HepG2 (cell line): ENCODE measurements at places on chromosomes 2 and 18. TPM values are rescaled to one million over a fixed set of nuclear protein-coding genes. Genes with fewer than 3 reads are reported as not detected.

DNA sequence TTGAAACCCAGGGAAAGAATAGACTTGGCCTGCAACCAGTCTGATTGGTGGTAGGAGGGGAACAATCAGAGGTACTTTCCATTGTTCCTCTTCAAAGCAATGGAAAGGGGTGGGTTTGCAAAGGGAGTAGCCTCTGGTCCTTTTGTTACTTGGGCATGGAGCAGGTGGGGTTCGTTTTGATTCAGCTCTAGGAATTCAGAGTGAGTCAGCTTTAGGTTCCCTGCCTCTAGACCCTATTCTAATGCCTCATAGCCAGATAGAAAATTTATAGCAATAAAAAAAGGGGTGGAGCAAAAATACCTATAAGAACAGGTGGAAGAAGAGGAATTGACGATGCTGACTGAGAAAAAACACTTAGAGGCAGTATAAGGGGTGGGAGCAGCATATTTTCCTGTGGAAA is 636.4 kb downstream of the PLCL1 start:
- DNase-seq, result no peak

- DNase-seq, result peak; percentile 53
Observed at GRCh38 chr2:214593727-214594126, 182.9 kb downstream of the VWC2L start.

- no peak for DNase-seq
Observed at GRCh38 chr18:9994701-9995235, 81.0 kb downstream of the VAPA start.

- no peak for DNase-seq
Observed at GRCh38 chr2:195319112-195319460, 337.9 kb upstream of the SLC39A10 start.

REG3G gene
- polyA plus RNA-seq, result not detected in 2 replicates

DNA sequence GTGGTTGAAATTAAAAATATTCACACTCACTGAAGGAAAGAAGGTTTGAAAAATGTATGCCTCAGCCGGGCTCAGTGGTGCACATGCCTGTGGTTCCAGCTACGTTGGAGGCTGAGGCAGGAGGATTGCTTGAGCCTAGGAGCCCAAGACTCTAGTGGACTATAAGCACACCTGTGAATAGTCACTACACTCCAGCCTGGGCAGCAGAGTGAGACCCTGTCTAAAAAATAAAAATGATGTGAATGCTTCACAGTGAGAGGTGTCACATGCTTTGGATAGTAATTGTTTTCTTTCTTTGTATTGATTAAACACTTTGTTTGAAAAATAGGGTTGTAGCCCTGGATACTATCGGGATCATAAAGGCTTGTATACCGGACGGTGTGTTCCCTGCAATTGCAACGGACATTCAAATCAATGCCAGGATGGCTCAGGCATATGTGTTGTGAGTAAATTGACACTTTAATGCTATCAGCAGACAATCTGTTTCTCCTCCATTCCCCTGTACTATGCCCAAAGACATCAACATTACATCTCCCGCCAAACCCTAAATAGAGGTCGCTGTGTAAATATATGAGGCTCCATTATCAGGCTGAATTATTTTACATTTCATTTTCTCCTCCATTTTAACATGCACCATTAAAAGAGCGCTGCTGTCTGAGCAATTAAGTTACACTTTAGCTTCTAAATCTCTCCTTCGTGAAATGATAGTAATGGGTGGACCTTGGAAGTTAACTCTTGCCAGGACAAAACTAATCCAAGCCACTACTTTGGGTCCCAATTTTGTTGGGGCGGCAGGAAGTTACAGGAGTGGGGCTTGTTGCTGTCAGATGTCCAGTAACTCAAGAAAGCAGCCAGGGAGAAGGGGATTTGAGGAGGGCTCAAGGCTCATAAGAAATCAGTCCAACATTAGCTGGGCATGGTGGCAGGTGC is 138.3 kb upstream of the TTC39C start:
- DNase-seq, result no peak

CBLN2 gene
- polyA plus RNA-seq, result not detected in 2 replicates
